ENCODE measurements at places on chromosomes 3 and 15.
A peak's percentile ranks its signal among the peaks of the same experiment; 100 is the strongest.

DNA sequence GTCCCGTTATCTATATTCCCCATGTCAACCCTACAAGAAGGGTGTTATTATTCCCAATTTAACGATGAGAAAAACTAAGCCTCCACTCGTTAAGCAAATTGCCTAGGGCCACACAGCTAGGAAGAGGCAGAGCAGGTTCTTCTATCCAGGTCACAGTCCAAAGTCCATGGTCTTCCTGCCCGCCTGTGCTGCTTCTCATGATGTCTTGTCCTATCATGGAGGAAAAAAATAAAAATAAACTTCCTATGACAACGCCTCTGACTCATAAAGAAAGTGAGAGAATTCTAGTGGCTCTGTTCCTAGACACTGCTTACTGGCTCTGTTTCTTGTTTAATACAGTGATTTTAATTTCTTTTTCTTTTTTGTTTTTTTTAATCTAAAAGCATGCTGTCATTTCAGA, 9.7 kb downstream of the COL8A1 start:
- no peak for DNase-seq

GRCh38 chr3:143693506-143693905, 154.8 kb downstream of the SLC9A9 start:
- DNase-seq = no peak

DNA sequence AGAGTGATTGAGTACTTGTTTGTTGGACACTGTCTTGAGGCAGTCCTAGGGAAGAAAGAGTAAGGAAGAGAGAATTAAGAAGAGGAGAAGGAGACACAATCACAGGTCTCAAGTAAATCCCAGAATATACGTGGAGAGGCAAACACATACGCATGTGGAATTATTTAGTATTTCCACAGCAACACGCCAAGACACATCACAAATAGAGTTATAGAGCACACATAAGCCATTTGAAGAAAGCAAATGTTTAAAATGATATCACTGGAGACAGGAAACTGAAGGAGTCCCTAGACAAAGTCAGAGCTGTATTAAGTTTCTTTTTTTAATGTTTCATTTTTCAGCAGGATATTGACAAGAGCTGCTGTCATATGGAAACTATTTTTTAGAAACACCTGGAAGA, 206.1 kb upstream of the LRIG1 start:
- no peak for DNase-seq

GRCh38 chr3:112856537-112856936, 9.9 kb upstream of the CD200R1L start:
- DNase-seq = no peak

GRCh38 chr15:92749946-92750345, 94.4 kb upstream of the FAM174B start:
- no peak for DNase-seq

DNA sequence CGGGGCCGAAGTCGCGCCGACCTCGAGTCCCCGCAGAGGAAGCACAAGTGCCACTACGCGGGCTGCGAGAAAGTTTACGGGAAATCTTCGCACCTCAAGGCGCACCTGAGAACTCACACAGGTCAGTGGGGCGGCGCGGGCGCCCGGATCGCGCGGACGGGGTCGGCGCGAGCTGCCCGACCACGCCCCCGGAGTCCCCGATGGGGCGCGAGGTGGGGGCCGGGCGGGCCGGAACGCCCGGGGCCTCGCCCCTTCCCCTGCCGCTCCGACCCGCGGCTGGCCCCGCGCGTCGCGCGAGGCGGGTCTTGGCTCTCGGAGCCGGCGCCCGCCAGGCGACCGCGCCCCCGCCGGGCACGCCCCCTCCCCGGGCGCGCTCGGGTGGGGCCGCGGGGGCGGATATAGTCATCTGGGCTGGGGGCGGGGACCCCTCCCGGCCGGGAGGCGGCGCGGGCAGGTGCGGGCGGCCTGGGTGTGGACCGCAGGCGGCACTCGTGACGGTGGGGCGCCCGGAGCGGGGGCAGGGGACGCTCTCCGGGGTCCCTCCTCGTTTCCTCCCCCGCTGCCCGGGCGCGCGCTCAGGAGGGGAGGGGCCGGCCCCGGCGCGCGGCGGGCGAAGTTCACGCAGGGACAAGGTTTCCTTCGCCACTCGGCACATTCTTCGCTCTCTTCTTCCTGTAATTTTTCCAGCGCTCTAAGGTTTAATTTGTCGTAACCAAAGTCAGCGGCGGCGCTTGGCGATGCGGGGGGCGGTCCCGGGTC, 1.2 kb downstream of the KLF13 start:
- peak; percentile 54 for DNase-seq

GRCh38 chr3:14377838-14378169, 24.6 kb upstream of the SLC6A6 start:
- DNase-seq = no peak

- DNase-seq = no peak
Measured at GRCh38 chr15:33756961-33757360, 211.3 kb upstream of the CHRM5 start.

DNA sequence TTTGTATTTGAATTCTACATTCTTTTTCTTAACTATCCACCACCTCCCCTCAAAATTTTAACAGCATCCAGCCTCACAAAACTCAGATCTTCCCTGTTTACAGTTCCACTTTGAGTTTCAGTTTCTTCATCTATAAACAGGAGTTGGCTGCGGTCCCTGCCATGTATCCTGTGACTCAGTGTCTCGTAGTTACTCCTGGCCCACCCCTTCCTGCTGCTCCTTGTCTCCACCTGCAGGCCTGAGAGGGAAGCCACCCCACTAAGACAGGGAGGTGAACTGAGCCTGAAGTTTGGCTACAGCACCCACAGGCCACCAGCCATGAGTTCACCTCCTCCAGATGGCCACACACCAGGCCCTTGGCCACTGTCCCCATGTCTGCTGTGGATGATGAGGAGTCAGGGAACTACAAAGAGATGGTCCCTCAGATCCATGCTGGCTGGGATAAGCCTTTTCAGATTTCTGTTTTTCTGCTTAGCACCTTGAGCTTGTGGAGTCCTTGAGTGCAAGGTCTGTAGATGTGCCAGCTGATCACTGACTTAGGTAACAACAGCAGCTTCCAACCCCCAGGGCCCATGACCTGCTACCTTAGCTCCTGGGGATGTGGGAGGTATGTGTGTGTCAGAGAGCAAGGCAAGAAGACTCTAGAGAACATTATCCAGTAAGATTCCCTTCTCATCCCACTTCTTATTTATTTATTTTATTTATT, 37.5 kb downstream of the CD86 start:
- no peak for DNase-seq
